CD4-positive, alpha-beta memory T cell (primary cell): ENCODE measurements at places on chromosomes 1 and 21.

- no peak overlapping the region for H3K4me3 ChIP-seq
- H3K27ac ChIP-seq, result no peak overlapping the region
- H3K36me3 ChIP-seq, result peaks cover 24% of the 10 kb centered on the region
- no peak for DNase-seq
- no peaks in the 10 kb centered on the region for H3K27me3 ChIP-seq
Measured at GRCh38 chr1:161229896-161230295, 4.0 kb downstream of the TOMM40L start.

GRCh38 chr1:156528875-156529425 is 28.4 kb upstream of the MEF2D start:
- DNase-seq, result no peak
- no peak overlapping the region for H3K4me3 ChIP-seq
- H3K36me3 ChIP-seq, result no peaks in the 10 kb centered on the region
- no peak overlapping the region for H3K27ac ChIP-seq
- H3K4me1 ChIP-seq, result peaks cover 28% of the 10 kb centered on the region

- peak; percentile 27 for DNase-seq
- no peaks in the 10 kb centered on the region for H3K27me3 ChIP-seq
- H3K4me3 ChIP-seq, result no peak overlapping the region
- no peaks in the 10 kb centered on the region for H3K36me3 ChIP-seq
- no peaks in the 10 kb centered on the region for H3K4me1 ChIP-seq
Measured at GRCh38 chr1:94039514-94039870, 81.5 kb downstream of the ABCA4 start.

DNA sequence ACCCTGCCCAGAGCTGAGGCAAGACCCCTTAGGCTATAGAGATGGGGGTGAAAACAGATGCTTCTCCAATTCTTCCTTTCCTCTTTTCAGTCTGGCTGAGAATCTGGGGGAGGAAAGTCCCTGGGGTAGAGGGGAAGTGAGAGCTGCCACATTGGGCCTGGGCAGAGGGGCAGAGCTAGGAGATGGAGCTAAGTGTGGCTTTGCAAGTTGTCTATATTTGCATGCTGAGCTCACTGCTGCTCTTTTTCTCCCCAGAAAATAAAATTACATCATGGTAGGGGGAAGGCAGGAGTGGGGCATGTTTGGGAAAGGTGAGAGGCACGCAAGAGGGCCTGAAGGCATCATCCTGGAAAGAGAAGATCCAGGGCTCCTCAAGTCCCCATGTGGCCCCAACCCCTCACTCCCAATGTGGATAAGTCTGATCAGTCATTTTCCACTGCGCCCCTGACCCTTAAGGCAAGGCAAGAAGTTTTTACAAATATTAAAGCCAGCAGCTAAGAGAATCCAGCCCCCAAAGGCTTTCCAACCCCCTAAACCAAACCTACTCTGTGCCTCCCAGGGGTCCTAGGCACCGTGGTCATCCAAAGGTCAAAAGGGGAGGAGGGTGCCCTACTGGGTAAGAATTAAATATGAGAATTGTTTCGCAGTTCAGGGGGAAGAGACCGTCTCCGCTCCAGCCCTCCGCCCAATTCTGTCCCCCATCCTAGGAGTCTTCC is 500 bp upstream of the PEA15 start:
- H3K36me3 ChIP-seq, result no peaks in the 10 kb centered on the region
- peak; percentile 47 for DNase-seq
- H3K4me1 ChIP-seq, result peaks cover 23% of the 10 kb centered on the region
- peak overlapping the region; percentile 26 for H3K27ac ChIP-seq
- H3K27me3 ChIP-seq, result no peaks in the 10 kb centered on the region

GRCh38 chr1:29729281-29729680 is 493.0 kb downstream of the PTPRU start:
- H3K27ac ChIP-seq, result no peak overlapping the region
- H3K4me1 ChIP-seq, result no peaks in the 10 kb centered on the region
- H3K4me3 ChIP-seq, result no peak overlapping the region
- H3K27me3 ChIP-seq, result no peaks in the 10 kb centered on the region

GRCh38 chr1:203051841-203052324 is 25.6 kb downstream of the PPFIA4 start:
- no peak overlapping the region for H3K27ac ChIP-seq
- H3K4me3 ChIP-seq, result no peak overlapping the region
- H3K4me1 ChIP-seq, result no peaks in the 10 kb centered on the region
- no peak for DNase-seq

- H3K4me1 ChIP-seq, result no peaks in the 10 kb centered on the region
- no peak overlapping the region for H3K27ac ChIP-seq
- no peak for DNase-seq
- no peak overlapping the region for H3K4me3 ChIP-seq
- H3K27me3 ChIP-seq, result no peaks in the 10 kb centered on the region
Measured at GRCh38 chr1:71804140-71804539, 478.2 kb downstream of the NEGR1 start.

DNA sequence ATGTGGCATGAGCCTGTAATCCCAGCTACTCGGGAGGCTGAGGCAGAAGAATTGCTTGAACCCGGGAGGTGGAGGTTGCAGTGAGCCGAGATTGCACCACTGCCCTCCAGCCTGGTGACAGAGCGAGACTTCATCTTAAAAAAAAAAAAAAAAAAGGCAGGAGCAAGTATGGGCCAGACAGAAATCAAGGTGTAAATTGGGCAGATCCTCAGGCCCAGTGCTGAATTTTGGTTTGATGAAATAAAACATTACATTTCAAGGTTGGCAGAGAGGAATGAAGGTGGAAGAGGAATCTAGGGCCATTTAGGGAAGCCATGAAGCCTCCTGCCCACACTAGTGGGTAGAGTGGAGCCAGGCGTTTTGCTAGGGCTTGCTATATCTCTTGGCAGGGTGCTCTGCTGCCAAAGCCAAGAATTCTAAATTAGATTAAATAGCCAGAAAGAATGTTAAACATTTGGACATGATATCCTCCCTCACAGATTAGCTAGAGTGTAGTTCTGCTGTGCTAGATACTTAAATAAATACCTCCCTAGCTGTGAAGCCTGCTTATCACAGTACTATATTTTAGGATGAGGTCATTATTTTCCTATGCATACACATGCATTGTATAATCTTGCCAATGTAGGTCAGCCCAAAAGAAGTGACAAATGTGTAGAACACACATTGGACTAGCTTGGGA is 16.6 kb upstream of the LGALS8 start:
- peaks cover 37% of the 10 kb centered on the region for H3K4me1 ChIP-seq
- no peaks in the 10 kb centered on the region for H3K36me3 ChIP-seq
- no peak for DNase-seq

DNA sequence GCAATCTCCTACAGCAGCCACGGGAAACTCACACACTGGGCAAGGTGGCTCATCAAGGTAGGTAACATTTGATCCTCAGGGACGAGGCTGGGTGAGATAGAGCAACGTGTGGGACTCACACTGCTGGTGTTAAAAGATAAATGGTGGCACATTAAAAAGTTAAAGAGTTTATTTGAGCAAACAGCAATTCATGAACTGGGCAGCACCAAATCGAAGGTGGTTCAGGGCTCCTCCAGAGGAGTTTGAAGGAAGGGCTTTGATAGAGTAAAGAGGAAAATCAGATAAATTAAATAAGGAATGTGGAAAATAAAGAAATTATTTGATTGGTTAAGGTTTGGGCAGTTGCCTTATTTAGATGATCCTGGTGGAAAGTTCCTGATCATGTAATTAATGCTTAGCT is 23.6 kb upstream of the TMEM51 start:
- no peaks in the 10 kb centered on the region for H3K4me1 ChIP-seq
- no peaks in the 10 kb centered on the region for H3K27me3 ChIP-seq
- DNase-seq, result no peak
- H3K36me3 ChIP-seq, result no peaks in the 10 kb centered on the region

DNA sequence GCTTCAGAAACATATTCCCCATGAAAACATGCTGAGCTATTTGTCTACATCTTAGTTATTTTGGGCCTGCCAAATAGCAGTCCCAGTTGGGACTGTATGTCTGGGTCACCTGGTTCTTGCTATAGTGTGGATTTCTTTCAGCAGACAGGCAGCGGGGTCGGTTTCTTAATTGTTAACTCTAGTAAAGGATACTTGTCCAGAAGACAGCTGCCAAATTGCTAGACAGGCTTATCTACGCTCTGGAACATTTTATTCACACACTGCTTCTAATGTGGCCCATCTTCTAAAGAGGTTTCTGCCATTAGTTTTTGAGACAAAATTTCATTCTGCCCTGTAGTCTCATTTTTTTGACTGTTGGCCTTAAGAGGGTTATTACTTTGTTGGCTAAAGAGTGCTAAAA is 217.9 kb downstream of the RWDD3 start:
- no peak overlapping the region for H3K4me3 ChIP-seq
- H3K36me3 ChIP-seq, result no peaks in the 10 kb centered on the region
- H3K27me3 ChIP-seq, result no peaks in the 10 kb centered on the region

DNA sequence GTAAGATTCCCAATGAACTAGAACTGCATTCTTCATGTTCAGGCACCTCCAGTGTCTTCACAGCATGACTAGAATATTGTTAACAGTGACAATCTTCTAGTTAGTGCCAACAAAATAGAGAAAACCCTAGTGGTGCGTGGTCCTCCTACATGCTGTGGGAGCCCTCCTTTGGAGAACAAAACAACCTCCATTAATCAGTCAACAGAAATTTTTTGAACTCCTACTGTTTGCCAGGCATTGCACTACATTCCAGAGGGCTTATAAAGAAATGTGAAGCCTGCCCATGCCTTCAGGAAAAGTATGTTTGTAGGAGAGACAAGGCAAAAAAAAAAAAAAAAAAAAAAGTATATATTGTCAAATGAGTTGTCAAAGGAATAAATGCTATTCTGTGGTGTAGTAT is 252.7 kb downstream of the LRRC40 start:
- H3K27me3 ChIP-seq, result no peaks in the 10 kb centered on the region
- no peaks in the 10 kb centered on the region for H3K4me1 ChIP-seq
- no peaks in the 10 kb centered on the region for H3K36me3 ChIP-seq

GRCh38 chr1:199857108-199857507 is 170.4 kb upstream of the NR5A2 start:
- no peaks in the 10 kb centered on the region for H3K36me3 ChIP-seq
- no peak for DNase-seq
- no peak overlapping the region for H3K4me3 ChIP-seq
- no peaks in the 10 kb centered on the region for H3K27me3 ChIP-seq

GRCh38 chr1:79519084-79519760 is 512.7 kb upstream of the ADGRL4 start:
- H3K27me3 ChIP-seq, result no peaks in the 10 kb centered on the region
- no peak overlapping the region for H3K4me3 ChIP-seq

- H3K36me3 ChIP-seq, result no peaks in the 10 kb centered on the region
- no peak for DNase-seq
- H3K4me1 ChIP-seq, result no peaks in the 10 kb centered on the region
- H3K27me3 ChIP-seq, result no peaks in the 10 kb centered on the region
- H3K4me3 ChIP-seq, result no peak overlapping the region
Measured at GRCh38 chr1:93566227-93566626, 115.4 kb downstream of the BCAR3 start.

DNA sequence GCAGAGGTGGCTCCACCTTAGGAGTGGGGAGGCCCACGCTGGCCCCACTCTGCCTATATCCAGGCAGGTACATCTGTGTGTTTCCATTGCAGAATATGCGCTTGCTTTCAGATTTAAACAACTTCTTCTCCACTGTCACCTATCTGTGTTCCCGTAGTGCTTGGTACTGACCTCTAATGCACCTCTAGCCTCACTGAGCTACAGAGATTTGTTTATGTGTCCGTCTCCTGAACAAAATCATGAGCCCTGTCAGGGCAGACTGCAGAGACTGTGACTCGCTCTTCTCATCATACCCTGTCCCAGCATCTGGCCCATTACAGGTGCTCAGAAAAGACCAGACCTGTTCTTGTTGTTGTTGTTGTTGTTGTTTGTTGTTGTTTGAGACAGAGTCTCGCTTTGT is 14.5 kb upstream of the LRRC38 start:
- H3K36me3 ChIP-seq, result no peaks in the 10 kb centered on the region
- H3K27me3 ChIP-seq, result no peaks in the 10 kb centered on the region
- no peaks in the 10 kb centered on the region for H3K4me1 ChIP-seq
- DNase-seq, result no peak
- H3K4me3 ChIP-seq, result no peak overlapping the region

GRCh38 chr1:40351124-40351523 is 22.4 kb upstream of the SMAP2 start:
- no peaks in the 10 kb centered on the region for H3K36me3 ChIP-seq
- no peak overlapping the region for H3K27ac ChIP-seq
- H3K27me3 ChIP-seq, result no peaks in the 10 kb centered on the region
- no peak overlapping the region for H3K4me3 ChIP-seq
- no peak for DNase-seq
- H3K4me1 ChIP-seq, result no peaks in the 10 kb centered on the region

DNA sequence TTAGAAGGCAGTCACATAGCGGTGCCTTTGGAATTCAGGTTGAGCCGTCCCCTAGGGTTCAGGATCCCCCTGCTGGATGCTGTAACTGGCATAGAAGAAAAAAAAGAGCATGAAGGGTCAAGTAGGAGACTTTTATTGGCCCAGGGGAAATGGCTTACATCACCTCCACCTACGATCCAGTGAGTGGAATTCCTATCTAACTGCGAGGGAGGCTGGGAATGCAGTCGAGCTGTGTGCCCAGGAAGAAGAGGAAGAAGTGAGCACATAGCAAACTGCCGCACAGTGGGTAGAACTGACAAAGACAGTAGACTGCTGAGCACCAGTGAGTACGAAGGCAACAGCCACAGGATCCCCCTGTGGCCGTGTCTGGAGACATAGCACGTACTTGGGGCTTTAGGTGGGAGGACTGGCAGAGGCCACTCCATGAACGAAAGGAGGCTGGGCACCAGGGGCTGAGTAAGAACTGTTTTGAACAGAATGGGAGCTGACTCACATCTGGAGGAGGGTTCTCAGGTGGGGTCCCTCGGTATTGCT is 79.2 kb downstream of the RNF220 start:
- no peaks in the 10 kb centered on the region for H3K36me3 ChIP-seq
- H3K27ac ChIP-seq, result no peak overlapping the region
- DNase-seq, result no peak
- no peaks in the 10 kb centered on the region for H3K27me3 ChIP-seq
- no peaks in the 10 kb centered on the region for H3K4me1 ChIP-seq

DNA sequence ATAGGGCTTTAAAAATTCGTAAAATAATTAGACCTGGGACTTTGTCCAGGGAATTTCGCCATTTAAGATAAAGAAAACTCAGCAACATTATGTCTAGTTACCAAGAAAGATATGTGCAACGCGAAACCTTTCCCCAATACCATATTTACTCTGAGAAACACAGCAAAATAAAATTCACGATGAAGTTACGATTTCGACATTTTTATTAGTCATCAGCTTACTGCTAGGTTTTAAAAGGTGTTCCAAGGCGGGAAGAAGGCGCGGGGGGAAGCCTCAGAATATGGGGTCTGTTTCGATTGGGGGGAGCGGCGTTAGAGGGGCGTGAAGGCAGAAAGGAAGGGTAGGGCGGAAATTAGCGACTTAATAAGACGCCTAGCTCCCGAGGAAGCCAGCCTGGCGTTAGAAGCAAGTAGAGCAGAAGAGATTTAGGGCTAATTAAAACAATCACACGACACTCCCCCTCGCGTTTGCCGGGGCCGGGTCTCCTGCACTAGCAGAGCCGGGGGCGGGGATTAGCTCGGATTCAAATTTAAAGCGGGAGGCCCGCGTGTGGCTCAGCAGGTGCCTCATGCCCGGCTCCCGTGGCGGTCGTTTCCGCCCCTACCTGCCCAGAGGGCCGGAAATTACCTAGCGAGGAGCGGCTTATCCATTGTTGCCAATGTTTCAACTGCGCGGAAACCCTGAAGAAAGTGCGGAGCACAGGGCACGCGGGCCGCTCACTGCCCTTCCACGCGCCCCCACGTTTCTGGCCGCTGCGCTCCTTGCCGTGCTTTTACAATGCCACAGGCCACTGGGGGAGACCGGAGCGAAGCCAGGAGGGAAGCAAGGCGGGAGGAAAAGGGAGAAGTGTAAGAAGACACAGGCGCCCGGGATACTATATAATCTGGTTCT is 795 bp upstream of the POU2F1 start:
- H3K4me3 ChIP-seq, result peak overlapping the region; percentile 99
- DNase-seq, result peak; percentile 96
- H3K27me3 ChIP-seq, result no peaks in the 10 kb centered on the region
- peaks cover 22% of the 10 kb centered on the region for H3K4me1 ChIP-seq
- H3K36me3 ChIP-seq, result no peaks in the 10 kb centered on the region
